Amniotic stem cell (primary cell): ENCODE measurements at places on chromosomes 3 and 15.

- DNase-seq = no peak
Measured at GRCh38 chr3:24952388-24952787, 457.7 kb upstream of the THRB start.

- DNase-seq = no peak
Measured at GRCh38 chr3:17894434-17895060, 152.1 kb upstream of the TBC1D5 start.

GRCh38 chr3:46871222-46871621 lies 6.3 kb upstream of the PTH1R start:
- no peak for DNase-seq

GRCh38 chr3:36317915-36318314 lies 62.4 kb upstream of the STAC start:
- no peak for DNase-seq

DNA sequence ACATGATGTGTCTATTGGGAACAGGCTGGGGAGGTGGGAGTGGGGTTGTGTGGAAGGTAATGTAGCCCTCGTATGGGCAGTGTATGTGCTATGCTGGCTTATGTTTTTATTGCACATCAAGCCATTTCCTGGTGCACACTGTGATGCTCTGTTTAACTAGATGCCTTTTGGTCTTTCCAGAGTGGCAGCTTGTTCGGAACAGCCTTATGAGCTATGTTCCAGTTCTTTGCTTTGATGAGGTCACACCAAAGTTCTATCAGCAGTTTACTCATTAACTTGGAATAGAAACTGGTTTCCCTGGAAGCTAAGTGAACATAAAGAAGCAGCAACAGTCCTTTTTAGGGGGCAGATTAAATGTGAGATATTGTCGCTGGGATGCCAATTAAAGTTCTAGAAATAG lies 133.9 kb downstream of the DIPK2A start:
- DNase-seq = no peak

DNA sequence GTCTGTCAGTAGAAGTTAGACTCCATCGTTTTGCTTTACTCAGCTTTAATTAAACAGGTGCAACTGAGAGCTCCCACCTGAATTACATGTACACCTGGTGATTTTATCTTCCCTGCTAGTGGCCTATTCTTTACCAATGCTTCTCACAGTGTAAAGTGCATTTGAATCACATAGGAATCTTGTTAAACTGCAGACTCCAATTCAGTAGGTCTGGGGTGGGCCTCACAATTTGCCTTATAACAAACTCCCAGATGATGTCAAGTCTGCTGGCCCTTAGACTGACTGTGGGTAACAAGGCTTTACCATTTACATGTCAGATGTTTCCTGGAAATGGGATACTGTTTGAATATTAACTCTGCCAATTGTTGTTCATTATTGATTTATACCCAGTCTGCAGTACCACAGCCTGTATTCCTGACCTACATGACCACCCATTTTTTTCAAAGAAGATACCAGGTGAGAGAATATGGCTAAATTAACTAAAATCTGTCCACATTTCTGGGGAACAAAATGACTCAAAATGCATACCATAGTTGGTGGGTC lies 37.2 kb downstream of the CMSS1 start:
- DNase-seq = no peak

DNA sequence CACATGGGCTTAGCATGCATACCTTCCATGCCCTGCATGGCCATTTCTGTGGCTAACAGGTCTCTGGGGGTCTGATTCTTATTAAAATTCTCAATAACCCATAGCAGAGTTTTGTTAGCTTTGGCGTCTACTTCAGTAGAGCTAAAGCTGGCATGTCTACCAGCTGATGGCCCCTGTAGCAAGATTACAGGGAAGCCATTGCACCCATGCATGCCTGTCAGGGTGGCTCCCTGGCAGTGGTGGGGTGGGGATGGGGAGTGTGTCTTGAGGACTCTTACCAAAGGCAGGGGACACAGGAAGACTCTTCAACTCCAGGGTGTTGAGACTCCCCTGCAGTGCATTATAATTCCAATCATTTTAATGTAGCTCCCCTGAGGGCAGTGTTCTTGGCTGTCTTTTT lies 4.7 kb downstream of the KY start:
- DNase-seq = no peak

DNA sequence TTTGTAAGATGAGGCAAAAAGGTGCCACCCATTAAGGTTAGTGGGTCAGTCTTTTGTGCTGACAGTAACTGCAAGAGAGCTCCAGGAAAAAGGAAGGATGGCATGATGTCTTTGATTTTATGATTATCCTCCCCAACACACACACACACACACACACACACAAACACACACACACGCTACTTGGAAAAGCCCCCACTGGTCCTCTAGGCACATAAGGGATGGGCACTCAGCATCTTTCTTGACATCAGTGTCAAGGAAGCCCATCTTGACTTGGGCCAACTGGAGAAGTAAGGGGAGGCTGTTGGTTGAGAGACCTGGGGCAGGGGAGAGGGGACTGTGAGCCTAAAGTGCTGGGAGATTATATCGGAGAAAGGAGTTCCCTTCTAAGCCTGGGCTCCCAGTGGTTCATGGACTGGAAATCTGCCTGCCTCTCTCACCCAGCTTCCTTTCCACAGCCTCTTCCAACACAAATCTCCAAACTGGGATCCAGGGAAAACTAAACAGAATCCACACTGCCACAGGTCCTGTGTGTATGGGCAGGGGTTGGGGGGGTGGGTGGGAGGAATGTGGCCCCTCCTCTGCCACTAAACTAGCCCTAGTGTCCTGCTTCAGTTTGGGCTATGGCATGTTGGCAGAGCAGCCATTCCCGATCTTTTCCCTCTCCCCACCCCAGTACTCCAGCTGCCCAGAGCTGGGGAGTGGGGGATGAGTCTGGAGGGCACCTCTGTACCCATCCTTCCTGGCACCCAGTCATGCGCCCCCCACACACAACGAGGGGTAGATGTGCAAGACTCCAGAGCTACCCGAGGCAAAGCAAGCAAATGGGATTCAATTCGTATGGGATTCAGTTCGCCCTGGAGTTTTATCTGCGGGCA lies 1.6 kb downstream of the AMOTL2 start:
- DNase-seq = no peak

DNA sequence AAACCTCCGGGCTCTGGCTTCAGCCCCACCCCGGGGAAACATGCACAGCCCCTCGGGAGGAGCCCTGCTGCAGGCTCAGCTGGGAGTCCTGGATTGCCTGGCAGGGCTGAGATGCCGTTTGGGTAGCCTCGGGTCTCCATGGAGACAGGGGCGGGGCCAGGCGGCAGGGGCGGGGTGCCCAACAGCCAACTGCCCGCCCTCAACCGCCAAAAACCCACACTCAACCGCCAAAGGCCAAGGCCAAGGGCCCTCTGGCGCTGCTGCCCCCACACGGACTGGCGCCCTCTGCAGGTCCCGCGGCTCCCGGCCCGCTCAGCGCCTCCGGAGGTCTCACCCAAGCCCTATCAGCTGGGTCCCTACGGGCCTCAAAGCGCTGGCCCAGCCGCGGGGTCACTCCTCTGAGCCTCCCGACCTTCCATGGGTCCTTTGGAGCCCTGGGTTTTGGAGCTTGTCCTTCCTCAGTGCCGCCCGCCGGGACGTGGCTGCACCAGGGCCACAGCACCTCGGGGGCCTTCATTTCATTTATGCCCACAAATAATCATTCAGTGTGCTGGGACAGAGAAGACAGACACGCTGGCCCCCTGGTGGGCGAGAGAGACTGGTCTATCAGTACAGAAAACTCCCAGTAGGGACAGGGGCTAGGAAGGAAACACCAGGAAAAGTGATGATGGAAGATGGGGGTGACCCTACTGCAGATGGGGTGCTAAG lies 33.5 kb upstream of the ACAD9 start:
- DNase-seq = peak; percentile 35

DNA sequence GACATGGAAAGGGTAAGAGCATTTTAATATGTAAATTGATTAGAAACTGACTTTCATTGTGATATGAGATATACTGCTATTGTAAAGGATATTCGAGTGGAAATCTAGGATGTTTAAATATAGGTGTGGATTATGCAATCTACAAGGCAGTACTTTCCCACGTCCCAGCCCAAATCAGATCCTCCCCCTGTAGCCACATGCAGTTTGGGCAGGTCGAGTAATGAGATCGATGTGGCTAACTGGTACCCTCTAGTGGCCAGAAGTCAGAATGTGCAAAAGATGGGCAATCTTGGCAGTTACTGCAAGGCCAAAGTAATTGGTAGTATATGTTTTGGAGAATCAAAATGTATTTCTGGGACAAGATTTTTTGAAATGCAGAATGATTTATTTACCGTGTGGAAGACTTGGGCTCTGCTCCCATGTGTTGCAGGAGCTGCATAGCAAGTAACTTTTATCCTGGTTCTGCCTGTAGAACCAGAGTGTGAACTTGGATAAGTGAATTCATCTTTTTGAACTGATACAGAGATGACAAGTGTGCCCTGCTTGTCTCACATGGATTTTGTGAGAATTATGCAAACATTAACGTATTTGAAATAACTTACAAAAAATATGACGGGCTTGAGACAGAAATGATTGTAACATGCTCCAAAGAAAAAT lies 94.5 kb upstream of the ADAMTSL3 start:
- peak; percentile 15 for DNase-seq

DNA sequence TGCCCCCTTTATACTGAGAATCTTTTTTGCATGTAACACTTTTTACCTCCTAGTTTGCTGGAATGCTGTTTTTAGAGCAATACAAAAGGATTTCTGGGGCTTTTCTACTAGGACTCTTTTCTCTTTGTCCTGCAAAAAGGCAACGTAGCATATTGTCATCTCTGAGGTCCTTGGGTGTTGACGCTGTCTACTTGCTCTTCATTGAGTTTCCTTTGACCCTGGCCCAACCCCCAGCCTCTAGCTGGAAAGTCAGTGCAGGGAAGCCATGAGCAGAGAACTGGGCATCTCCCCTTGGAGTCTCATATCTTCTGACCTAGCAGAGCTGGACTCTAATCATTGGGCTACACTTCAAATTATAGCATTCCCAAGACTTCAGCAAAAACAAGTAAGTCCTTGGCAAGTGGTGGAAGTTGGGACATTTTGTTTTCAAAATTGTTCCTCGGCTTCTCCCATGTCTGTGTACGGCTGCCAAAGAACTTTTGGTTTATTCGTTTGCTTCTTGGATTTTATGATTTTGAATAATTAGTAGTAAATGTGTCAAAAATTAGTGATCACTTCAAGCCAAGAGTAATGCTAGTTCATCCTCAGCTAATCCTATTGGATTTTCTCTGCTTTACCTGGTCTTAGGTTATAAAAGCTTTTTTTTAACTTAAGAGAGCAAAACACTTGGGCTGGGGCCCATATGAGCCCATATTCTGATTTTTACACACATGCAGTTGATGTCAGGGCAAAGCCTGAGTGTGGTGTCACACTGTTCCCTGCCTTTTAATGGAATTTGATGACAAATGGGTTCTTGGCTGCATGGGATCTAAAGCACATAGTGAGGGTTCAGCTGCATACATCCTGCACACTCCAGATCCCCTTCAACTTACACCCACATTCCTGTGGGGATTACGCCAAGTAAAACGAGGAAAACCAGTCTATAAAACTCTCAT lies 419.5 kb upstream of the C2CD4B start:
- DNase-seq = no peak

DNA sequence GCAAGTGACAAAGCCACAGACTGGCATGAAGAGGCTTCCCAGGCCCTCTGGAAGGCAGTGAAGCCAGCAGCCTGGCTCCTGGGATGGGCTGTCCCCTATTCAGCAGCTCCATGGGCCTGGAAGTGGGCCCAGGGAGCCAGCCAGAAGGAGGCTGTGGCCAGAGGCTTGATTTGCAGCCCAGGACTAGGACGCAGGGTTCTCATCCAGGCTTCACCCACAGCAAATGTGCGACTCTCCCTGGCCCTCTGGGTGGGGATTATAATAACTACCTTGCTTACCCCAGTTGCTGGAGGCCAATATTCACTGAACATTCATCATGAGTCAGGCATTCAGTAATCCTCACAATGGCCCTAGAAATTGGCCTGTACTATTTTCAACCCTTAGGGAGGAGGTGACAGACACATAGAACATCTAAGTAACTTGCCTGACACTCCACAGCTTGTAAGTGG lies 24.6 kb upstream of the SRP14 start:
- no peak for DNase-seq

DNA sequence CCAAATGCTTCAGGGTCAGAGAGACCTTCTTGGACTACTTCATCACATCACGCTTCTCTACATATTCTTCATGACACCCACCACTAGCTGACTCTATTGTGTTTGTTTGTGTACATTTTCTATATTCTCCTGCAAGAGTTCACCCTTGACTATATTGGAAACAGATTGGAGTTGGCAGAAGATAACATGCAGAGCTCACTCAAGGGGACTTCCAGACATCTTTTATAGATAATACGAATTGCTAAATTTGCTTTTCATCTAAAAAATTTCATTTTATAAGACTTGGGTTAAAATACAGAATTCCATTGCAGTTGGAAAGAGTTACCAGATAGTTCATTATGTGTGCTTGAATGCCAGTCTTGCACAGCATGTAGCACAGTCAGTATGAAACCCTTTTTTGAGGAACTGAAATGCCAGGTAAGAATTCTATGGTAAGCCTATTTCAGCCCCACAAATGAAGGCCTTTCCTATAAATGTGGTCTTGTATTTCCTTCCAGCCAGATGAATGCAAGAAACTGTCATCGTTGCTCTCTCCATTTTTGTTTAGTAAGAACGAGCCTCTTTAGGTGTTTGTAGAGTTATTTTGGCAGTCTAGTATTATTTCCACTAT lies 177.6 kb downstream of the GHSR start:
- DNase-seq = no peak

DNA sequence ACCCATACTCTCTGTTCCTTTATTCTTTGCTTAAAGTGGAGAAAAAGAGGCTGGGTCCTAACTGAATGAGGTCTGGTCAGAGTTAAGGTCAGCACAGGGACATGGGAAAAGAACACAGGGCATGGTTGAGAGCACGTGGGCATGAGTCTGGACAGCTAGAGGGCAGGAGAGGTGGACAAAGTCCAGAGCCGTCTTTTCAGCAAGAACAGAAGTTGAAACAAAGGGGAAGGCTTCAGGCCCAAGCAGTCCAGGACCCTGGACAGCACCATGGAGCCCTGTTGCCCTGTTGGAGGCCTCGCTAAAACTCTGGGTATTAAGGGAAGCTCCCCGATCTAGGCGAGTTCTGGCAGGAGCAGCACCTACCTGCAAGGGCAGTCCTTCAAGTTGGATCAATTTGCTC lies 50.7 kb downstream of the XYLB start:
- peak; percentile 2 for DNase-seq

DNA sequence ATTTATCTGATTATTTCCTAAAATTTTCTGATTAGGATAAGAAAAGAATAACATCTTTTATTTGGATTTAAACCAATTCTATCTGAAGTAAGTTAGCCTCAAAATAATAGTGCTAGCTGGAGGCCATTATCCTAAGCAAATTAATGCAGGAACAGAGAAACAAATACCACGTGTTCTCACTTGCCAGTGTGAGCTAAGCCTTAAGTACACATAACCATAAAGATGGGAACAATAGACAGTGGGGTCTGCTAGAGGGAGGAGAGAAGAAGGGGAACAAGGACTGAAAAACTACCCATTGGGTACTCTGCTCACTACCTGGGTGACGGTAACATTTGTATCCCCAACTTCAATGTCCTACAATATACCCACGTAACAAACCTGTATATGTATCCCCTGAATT lies 31.3 kb upstream of the LYSMD4 start:
- DNase-seq = no peak
